A549 treated with dexamethasone at 1 μM for 4 hours (cell line): ENCODE measurements at places on chromosomes 4 and X. TPM values are rescaled to one million over a fixed set of nuclear protein-coding genes. Genes with fewer than 3 reads are reported as not detected.

MAB21L2 gene
- total RNA-seq, result not detected in 5 replicates

VEGFD gene
- total RNA-seq, result 0.19 to 0.46 TPM (median 0.33 TPM) in 5 replicates

CENPI gene
- 10.2 to 15.8 TPM (median 14.4 TPM) in 5 replicates for total RNA-seq

BMPR1B gene
- 5.2 to 8.0 TPM (median 7.2 TPM) in 5 replicates for total RNA-seq

FRG1 gene
- 37.2 to 44.6 TPM (median 39.6 TPM) in 5 replicates for total RNA-seq

BMP3 gene
- total RNA-seq, result not detected in 5 replicates

GRSF1 gene
- total RNA-seq, result 73.4 to 81.3 TPM (median 76.4 TPM) in 5 replicates

WDFY3 gene
- 6.4 to 13.7 TPM (median 10.4 TPM) in 5 replicates for total RNA-seq

VCX3B gene
- total RNA-seq, result not detected in 5 replicates

AKAP14 gene
- not detected in 5 replicates for total RNA-seq

P2RY10 gene
- total RNA-seq, result not detected in 5 replicates

KLKB1 gene
- total RNA-seq, result 0.05 TPM in 1 of 5 replicates, not detected in the others

WDR45 gene
- total RNA-seq, result 44.5 to 56.6 TPM (median 48.9 TPM) in 5 replicates

SULT1E1 gene
- total RNA-seq, result not detected in 5 replicates

CACNA1F gene
- not detected in 5 replicates for total RNA-seq

KDR gene
- total RNA-seq, result 0.14 to 0.20 TPM (median 0.15 TPM) in 5 replicates

GAGE1 gene
- 0.17 TPM in 1 of 5 replicates, not detected in the others for total RNA-seq

PCDH7 gene
- total RNA-seq, result 0.07 to 0.14 TPM (median 0.12 TPM) in 5 replicates

AREG gene
- 23.1 to 24.2 TPM (median 23.8 TPM) in 5 replicates for total RNA-seq

GUCY1B1 gene
- 0.18 to 0.31 TPM (median 0.23 TPM) in 5 replicates for total RNA-seq

CXCL1 gene
- total RNA-seq, result 3.8 to 6.0 TPM (median 4.3 TPM) in 5 replicates

VCX3A gene
- not detected in 5 replicates for total RNA-seq

HS3ST1 gene
- 0.35 to 1.3 TPM (median 0.50 TPM) in 5 replicates for total RNA-seq

CXXC4 gene
- total RNA-seq, result 0.01 to 0.06 TPM (median 0.02 TPM) in 5 replicates

ITIH6 gene
- total RNA-seq, result 0.01 TPM in 1 of 5 replicates, not detected in the others

ANKRD17 gene
- total RNA-seq, result 17.2 to 25.4 TPM (median 24.1 TPM) in 5 replicates

PAGE2 gene
- not detected in 5 replicates for total RNA-seq

GAGE12J gene
- total RNA-seq, result not detected in 5 replicates

ARL13A gene
- total RNA-seq, result 0.08 to 0.30 TPM (median 0.18 TPM) in 5 replicates

BEX1 gene
- not detected in 5 replicates for total RNA-seq

TLR6 gene
- total RNA-seq, result 1.5 to 2.6 TPM (median 2.3 TPM) in 5 replicates

GPR34 gene
- 0.06 to 0.08 TPM (median 0.06 TPM) in 3 of 5 replicates, not detected in the others for total RNA-seq

TCP11X2 gene
- not detected in 5 replicates for total RNA-seq

GABRA4 gene
- not detected in 5 replicates for total RNA-seq

TMEM156 gene
- 18.0 to 22.9 TPM (median 21.3 TPM) in 5 replicates for total RNA-seq

PRR32 gene
- total RNA-seq, result not detected in 5 replicates

RHOH gene
- total RNA-seq, result 0.08 to 0.20 TPM (median 0.16 TPM) in 5 replicates

ALAS2 gene
- not detected in 5 replicates for total RNA-seq

SHROOM3 gene
- 9.5 to 19.2 TPM (median 17.3 TPM) in 5 replicates for total RNA-seq

ADGRA3 gene
- total RNA-seq, result 15.2 to 19.6 TPM (median 17.6 TPM) in 5 replicates

BRS3 gene
- total RNA-seq, result not detected in 5 replicates

GPRASP1 gene
- 0.24 to 0.35 TPM (median 0.26 TPM) in 5 replicates for total RNA-seq

SLC34A2 gene
- 0.02 to 0.08 TPM (median 0.05 TPM) in 5 replicates for total RNA-seq

MAGEB5 gene
- total RNA-seq, result not detected in 5 replicates

FRMD7 gene
- total RNA-seq, result not detected in 5 replicates

GYPE gene
- total RNA-seq, result not detected in 5 replicates

HTT-AS gene
- not detected in 5 replicates for total RNA-seq
